Amygdala (tissue), 56 donors: ENCODE measurements at places on chromosomes 11 and 22.

DNA sequence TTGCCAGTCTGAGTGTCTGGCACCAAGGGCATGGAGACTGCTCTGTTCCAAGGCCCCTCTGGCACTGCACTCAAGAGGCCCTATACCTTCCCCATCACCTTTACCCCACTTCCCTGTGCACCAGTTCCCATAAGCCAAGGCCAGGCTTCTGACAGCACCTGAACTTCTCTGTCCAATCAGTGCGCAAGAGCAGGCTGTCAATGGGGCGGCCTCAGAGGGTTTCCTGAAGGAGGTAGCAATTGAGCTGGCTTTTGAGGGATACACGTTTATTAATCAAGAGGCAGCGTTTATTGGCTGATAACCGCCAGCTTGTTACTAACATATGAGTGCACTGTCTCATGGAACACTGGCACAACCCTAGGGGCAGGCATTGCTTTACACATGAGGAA, 2.1 kb downstream of the SH3BP1 start:
- no peak for DNase-seq

GRCh38 chr11:89249196-89249595, 71.5 kb downstream of the TYR start:
- DNase-seq, result no peak

DNA sequence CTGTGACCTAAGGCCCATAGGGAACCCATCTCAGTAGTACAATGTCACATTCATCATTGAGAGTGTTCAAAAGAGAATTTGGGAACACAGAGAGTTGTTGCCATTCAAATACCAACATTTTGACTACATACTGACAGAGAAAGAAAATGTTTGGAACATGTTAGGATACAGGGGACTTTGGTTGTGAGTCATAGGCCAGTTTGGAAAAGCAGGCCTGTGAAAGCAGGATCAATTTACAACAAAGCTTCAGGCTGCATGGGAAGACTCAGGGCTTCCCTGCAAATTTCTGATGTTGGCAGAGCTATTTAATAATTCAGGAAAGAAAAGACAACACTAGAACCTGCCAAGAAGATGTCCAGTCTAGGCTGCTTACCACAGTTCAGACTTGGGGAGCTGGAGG, 374 bp downstream of the NLRP10 start:
- no peak for DNase-seq

GRCh38 chr11:67022961-67023956, at the start of gene SYT12:
SYT12 (plus strand) TSS chr11:67023134; CDS start chr11:67030145, 7,011 bp downstream.
- DNase-seq, result no peak

DNA sequence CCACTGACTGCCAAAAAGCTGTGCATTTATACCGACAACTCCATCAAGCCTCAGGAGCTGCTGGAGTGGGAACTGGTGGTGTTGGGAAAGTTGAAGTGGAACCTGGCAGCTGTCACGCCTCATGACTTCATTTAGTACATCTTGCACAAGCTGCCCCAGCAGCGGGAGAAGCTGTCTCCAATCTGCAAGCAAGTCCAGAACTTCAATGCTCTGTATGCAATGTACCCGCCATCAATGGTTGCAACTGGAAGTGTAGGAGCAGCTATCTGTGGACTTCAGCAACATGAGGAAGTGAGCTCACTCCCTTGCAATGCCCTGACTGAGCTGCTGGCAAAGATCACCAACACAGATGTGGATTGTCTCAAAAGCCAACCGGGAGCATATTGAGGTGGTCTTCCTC, at the start of gene SLC22A25:
TSS of gene SLC22A25 (minus strand) at position 67 of the 400 bp plus-strand sequence. CDS start 13,947 bp downstream, outside the sequence.
- no peak for DNase-seq

GRCh38 chr11:100612766-100613165, 74.3 kb upstream of the ARHGAP42 start:
- no peak for DNase-seq

DNA sequence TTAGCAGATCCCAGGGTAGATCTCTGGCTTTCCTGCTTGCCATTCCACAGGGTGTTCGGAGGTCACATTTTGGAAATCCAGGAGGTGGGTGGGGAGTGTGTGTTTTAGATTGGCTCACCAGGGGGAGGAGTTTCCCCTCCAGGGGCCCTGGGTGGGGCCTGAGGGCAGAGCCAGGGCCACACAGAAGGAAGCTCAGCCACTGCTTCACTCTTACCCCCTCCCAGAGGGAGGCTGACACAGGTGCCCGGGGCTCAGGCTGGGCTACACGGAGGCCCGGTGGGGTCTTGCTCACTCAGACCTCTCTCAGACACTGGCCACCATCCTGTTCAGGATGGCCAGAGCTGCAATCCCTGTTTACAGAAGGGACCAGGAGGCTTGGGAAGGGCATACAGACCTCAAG, 2.5 kb downstream of the WNT7B start:
- no peak for DNase-seq

GRCh38 chr11:134003792-134004495, 47.2 kb upstream of the IGSF9B start:
- no peak for DNase-seq

- no peak for DNase-seq
Observed at GRCh38 chr11:103749158-103749557, 287.3 kb upstream of the DDI1 start.

GRCh38 chr11:73468590-73469161, 92.5 kb downstream of the RELT start:
- DNase-seq, result no peak

GRCh38 chr11:119450590-119451326, 27.8 kb upstream of the THY1 start:
- DNase-seq, result no peak

GRCh38 chr22:29607426-29607825, 4.0 kb downstream of the NF2 start:
- DNase-seq, result no peak

- DNase-seq, result no peak
Observed at GRCh38 chr11:15821451-15821850, 534.9 kb downstream of the SOX6 start.

DNA sequence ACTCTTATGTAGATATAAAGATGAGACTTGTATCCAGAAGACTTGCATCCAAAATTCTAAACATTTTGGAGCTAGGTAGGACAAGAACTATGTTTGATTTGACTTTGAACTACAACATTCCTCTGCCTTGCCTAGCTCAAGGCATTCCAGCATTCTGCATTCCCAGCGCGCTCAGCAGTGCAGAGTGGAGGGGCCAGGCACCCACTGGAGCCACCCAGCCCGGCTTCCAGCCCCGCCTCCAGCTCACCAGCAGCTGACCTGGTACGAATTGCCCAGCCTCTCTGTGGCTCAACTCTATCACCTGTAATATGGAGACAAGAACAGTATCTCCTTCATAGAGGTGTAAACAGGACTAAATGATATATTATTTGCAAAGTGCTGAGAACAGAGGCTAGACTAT, 28.8 kb downstream of the PRDM10 start:
- no peak for DNase-seq

DNA sequence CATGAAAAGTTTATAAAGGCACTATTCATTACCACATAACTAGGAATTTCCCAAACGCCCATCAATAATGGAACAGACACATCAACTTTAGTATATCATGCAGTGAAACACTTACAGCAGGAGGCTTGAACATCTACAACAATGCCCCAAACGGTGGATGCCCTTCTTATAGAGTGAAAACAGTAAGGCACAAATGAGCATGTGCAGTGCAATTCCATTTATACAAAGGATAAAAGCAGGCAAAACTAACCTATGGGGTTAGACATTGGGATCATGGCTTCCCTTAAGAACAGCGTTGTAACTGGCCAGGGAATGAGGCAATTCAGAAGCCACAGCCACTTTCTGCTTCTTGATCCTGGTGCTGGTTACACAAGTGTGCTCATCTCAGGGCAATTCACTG, 1363.0 kb downstream of the TBC1D22A start:
- no peak for DNase-seq

DNA sequence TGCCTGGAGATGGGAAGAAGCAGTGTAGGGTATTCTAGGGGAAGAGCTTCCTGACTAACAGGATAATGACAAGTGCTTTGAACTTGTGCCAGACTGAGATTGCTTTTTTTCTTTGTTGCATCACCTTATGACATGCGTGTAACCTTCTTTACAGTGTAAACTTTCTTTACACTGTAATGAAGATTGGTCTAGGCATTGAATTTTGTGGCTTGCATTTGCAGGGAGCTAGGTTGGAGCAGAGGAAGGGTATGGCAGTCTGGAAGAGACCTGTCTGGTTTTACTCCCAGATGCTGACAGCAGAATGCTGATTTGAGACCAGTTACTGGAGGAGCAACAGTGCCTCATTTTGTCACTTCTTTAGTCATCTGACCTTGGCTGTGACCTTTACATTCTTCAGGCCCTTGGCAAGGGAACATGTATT, 5.6 kb downstream of the DDB2 start:
- DNase-seq, result no peak

DNA sequence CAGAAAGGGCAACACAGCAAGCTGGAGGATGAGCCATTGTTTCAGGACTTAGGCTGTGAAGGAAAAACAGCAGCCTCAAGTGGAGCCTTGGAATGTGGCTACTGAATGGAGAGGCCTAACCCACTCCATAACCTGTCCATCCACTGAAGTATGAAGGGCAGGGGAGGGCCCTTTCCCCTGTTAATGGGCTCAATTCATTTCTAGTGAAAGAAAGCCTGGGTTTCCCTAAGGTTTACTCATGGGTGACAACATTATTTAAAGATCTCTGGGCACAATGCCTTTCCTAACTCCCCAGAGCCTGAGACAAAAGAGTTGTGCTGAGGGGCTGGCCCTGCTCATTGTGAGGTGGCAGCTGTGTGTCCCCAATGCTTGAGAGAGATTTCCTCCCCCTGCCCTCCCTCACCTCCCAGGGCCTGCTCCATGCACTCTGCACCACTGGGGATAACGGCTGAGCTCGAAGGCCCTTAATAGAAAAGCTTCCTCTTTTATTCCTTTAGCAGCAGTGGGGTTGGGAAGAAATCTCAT, 83.8 kb downstream of the ME3 start:
- no peak for DNase-seq

DNA sequence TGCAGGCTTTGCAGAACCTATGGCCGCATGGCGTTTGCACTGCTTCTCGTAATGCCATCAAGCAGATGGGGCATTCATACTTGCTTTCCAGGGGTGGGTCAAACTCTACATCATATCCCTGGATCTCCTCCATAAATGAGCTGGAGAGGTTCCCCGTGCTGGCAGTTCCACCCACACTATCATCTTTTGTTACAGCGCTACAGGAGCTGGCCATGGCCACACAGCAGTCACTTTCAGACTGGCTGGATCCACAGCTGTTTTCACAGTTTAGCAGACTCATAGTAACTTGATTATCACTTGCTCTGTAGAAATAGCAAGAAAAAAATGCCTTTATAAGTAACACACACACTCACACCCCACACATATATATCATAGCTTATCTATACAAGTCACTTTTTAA, 8.8 kb downstream of the TRAF6 start:
- DNase-seq, result no peak

DNA sequence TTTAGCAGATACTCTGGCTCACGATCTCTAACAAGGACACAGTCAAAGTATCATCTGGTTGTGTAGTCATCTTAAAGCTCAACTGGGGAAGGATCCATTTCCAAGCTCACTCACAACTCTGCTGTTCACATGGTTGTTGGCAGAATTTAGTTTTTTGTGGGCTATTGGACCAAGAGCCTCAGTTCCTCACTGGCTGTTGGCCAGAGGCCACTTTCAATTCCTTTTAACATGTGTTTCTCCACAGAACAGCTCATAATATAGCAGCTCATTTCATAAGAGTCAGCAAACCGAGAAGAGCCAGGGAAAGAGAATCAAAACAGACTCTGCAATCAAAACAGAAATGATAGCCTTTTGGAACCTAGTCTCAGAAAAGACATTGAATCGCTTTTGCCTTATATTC, 22.6 kb downstream of the IZUMO1R start:
- DNase-seq, result no peak

DNA sequence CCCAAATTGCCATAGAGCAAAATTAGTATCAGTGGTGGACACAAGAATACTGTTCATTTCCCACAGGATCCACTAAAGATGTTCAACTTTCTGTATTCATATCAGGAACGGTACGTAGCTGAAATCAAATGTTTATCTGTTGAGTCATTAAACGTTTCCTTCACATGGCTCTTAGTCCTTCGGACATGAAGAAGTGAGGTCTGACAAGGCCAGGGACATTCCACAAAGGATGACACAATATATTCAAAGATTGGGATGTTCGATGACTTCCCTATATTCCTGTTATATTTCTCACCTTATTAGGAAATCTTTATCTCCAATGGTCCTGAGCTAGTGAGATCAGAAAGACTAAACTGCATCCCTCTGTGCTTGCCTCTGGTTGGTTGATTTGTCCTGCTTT, 129.0 kb downstream of the ETS1 start:
- no peak for DNase-seq

DNA sequence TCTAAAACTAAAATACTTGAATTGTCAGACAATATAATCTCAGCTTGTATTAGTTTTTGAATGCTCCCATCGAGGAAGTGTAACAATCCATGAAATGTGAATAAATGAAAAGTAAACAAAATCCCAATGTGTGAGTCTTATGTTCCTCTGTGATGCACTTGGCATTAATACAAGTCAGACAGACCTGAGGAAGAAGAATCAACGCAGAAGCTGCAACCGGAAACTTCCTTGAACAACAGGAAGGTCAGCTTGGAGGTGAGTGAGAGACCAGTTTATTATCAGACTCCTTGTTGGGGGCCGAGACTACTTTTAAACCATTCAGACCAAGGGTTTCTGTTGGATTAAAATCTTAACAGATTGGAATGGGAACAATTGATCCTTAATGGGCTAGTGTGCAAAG, 24.2 kb downstream of the NUP50 start:
- DNase-seq, result no peak

DNA sequence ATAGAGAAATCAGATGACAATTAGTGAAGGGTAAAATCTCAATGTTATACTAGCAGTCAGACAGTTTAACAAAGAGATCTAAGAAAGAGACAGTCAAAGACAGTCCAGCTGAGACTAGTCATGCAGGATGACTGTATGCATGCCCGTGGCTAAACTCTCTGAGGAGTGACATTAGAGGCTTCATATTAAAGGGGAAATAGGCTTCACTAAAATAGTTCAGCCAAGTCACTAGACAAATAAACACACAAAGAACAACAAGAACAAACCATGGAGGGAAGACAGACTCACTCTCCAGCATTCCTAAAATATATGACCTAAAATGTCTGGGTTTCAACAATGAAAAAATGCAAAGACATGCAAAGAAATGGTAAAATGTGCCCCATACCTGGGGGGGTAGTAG, 18.6 kb upstream of the APLNR start:
- no peak for DNase-seq

- DNase-seq, result no peak
Observed at GRCh38 chr11:13008061-13008435, 1.1 kb upstream of the RASSF10 start.

- DNase-seq, result no peak
Observed at GRCh38 chr11:130170345-130170744, 10.8 kb downstream of the ST14 start.
